ENCODE measurements at places on chromosomes 11 and 22. TPM values are rescaled to one million over a fixed set of nuclear protein-coding genes. Genes with fewer than 3 reads are reported as not detected.

Gene MMP10
- total RNA-seq, result 0.88 TPM

Gene FAM111B
- total RNA-seq, result 6.2 TPM

Gene UEVLD
- total RNA-seq, result 22.7 TPM

Gene TRPM5
- total RNA-seq, result not detected

Gene ACTN3
- total RNA-seq, result not detected

Gene ZNF214
- 1.5 TPM for total RNA-seq

Gene NXPE2
- not detected for total RNA-seq

Gene APOL3
- total RNA-seq, result not detected

Gene SLC22A8
- not detected for total RNA-seq

Gene TTC36
- total RNA-seq, result not detected

Gene CYB5R2
- 6.6 TPM for total RNA-seq

Gene CLDN5
- not detected for total RNA-seq

Gene HBE1
- total RNA-seq, result not detected

Gene TST
- 34.3 TPM for total RNA-seq

Data from A549 treated with ZK216348 at 1 μM for 4 hours (cell line).